ENCODE measurements at places on chromosomes 2 and 18. TPM values are rescaled to one million over a fixed set of nuclear protein-coding genes. Genes with fewer than 3 reads are reported as not detected.

The IL1RL2 gene
- total RNA-seq, result not detected

The RIF1 gene
- 72.3 TPM for total RNA-seq

- H3K4me1 ChIP-seq, result peaks cover 94% of the 10 kb centered on the region
- no peak overlapping the region for H3K27ac ChIP-seq
- no peaks in the 10 kb centered on the region for H3K36me3 ChIP-seq
These were observed 42.3 kb downstream of the AAK1 start for GRCh38 chr2:69601179-69601612.

GRCh38 chr2:84861539-84861938 is 19.3 kb downstream of the TRABD2A start:
- no peak for DNase-seq
- no peak overlapping the region for H3K4me3 ChIP-seq
- H3K36me3 ChIP-seq, result no peaks in the 10 kb centered on the region
- no peaks in the 10 kb centered on the region for H3K27me3 ChIP-seq
- no peak overlapping the region for H3K27ac ChIP-seq
- H3K4me1 ChIP-seq, result peaks cover 94% of the 10 kb centered on the region

DNA sequence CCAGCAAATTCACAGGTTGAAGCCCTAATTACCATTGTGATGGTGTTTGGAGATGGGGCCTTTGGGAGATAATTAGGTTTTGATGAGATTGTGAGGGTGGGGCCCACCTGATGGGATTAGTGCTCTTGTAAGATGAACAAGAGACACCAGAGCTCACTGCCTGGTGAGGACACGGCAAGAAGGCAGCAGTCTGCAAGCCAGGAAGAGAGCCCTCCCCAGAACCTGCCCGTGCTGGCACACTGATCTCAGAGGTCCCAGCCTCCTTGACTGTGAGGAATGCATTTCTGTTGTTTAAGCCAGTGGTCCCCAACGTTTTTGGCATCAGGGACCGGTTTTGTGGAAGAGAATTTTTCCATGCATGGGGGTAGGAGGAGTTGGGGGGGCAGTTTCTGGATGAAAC is 240.7 kb downstream of the KLHL29 start:
- no peak overlapping the region for H3K4me3 ChIP-seq
- DNase-seq, result no peak
- H3K4me1 ChIP-seq, result no peaks in the 10 kb centered on the region
- no peak overlapping the region for H3K27ac ChIP-seq
